ENCODE measurements at places on chromosomes 13 and 19.

DNA sequence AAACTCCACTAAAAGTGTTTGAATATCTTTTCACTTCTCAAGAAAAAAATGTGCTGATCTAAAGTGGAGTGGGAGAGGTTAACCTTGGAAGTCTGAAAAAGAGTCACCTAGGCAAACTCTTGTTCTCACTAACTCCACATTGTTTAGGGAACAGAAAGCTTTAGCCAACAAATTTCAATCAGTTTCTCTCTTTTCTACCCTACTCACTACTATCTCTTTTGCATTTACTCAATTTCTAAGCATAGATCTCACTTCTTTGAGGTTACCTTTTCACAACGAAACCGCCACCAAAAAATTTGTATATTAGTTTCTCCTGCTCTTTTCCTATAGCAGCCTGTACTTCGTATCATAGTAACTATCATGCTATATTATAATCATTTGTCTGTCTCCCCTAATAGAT is 6.3 kb downstream of the NHLRC3 start:
- DNase-seq, result no peak

- DNase-seq, result no peak
Observed at GRCh38 chr19:37572203-37572602, 22.4 kb downstream of the ZNF571 start.

- DNase-seq, result no peak
Observed at GRCh38 chr19:50178859-50179537, 15.9 kb upstream of the IZUMO2 start.

DNA sequence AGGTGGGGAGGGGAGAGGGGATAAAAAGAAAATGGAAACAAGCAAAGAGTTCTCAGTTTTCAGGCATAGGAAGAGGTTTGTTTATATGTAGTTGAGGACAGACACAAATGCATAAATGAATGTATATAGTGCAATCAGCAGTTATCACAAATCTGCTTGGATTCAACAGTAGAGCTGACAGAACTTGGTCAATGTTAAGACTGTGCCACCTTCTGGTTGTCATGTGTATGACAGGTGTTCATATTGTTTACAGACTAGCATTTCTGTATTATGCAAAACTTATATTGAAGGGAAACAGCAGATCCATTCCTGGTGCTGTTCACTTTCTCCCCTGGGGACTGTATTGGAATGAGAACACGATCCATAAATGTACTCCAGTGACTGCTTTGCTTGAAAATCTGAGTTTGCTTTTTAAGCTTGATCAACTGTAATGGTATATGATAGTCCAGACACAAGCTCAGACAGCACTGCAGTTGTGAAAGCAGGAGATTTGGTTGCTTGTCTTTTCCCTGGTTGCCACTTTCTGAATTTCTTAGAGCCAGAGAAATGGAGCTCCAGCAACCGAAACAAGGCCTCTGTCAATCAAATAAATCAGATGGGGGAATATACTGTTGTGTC is 319.5 kb upstream of the OBI1 start:
- DNase-seq, result no peak

DNA sequence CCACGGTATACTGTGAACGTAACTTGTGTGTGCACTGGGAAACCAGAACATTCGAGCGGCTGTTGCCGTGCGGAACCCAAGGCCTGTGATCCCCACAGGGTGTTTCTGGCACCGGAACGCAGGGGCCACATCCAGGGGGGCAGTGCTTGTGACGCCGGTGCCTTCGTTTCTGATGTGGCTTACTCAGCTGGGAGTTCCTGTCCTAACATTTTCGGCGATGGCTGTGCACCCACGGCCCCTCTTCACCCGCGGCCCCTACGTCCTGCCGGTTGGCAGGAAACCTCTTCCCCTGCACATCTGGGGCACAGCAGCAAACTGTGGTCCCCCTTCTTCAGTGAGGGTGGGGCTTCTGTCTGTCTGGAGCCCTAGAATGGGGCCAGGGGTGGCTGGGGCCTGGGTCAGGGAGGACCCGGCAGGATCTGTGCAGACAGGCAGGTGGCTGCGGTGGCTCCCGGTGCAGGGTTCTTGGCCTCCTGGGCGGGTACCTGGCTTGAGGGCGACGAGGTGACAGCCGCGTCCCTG is 26.2 kb downstream of the CSNK1G2 start:
- no peak for DNase-seq

DNA sequence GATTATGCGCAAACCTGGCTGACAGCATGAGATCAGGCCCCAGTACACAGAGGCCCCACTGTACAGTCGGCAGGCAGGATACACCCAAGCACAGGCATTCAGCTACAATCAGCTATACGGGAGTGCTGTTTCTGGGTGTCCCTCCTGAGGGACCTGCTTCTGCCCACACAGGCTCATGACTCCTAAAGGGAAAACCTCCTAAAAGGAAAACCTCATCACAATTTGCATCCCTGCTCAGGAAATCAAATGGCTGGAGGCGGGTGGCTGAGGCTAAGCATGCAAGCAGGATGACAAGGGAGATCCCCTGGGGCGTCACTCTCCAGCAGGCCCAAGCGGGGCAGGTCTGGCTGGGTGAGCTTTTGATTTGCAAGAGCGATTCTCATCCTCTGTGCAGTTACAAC is 99.8 kb downstream of the CRYL1 start:
- DNase-seq, result no peak

- no peak for DNase-seq
Observed at GRCh38 chr13:90768116-90768515, 579.4 kb upstream of the MIR17HG start.
